Breast epithelium (tissue), 4 donors: ENCODE measurements at places on chromosomes 6 and 20.
A peak's percentile ranks its signal among the peaks of the same experiment; 100 is the strongest.

DNA sequence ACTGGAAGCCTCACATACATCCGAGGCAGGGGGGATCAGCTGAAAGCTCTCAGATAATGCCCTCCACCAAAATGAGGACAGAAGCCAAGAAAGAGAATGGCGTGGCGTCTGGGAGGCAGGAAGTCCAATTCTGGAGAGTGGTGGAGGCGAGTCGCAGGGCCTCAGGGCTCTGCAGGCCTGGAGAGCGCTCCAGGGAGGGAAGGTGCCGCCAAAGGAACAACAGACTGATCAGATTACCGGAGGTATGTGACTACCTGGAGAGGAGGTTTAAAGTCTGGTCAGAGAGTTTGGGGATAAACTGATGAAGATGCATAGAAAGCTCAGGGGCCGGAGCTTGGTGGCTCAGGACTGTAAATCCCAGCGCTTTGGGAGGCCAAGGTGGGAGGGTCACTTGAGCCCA, 11.2 kb upstream of the IP6K3 start:
- DNase-seq = no peak

DNA sequence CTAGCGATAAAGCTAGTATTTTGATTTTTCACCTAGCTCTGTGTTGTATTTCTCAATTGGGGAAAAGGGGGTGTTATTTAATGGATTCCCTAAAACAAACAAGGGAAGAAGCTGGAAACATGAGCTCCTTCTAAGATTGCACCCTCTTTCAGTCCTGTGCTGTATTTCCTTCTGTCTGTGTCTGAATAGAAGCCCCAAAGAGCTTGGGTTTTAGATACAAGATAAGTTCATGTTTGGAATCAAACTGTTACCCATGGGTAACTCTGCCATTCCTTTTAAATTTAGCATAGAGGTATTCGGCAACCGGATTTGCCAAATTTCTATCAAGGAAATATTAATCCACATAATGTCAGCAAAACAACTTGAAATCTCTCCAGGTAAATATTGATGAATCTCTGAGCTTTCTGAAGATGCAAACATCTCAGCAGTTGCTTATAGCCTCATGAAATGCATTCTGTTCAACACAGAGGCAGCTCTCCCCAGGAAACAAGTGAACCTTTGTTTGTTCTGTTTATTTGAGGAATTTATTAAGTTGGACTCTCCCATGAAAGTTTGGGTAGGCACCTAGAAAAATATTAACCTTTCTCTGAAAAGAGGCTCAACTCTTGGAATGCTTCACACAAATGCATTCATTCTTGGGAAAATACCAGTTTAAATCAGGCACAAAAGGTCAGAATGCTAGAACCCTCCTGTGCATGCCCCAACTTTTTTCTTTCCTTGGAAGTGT, 9.9 kb upstream of the SCGN start:
- DNase-seq = no peak

- DNase-seq = no peak
Measured at GRCh38 chr6:166764473-166765233, 137.6 kb upstream of the RPS6KA2 start.

DNA sequence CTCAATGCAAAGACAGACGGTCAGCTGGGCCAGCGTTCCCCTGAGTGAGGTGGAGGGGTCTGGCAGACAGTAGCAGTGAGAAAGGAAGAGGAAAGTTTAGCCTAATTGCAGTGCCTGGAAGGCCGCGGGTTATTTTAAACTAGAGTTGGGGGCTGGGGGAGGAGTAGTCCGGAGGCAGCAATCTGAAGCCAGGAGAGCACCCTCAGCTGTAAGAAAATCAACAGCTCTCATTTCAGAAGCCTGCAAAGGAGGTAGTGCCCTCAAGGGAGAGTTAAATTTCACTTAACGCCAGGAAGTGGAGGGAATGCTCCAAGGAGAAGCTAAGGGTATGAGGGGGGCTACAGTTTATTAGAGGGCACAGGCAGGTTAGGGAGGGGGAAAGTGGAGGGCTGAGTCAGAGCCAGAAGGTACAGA, 26.9 kb downstream of the RING1 start:
- DNase-seq = peak; percentile 2

DNA sequence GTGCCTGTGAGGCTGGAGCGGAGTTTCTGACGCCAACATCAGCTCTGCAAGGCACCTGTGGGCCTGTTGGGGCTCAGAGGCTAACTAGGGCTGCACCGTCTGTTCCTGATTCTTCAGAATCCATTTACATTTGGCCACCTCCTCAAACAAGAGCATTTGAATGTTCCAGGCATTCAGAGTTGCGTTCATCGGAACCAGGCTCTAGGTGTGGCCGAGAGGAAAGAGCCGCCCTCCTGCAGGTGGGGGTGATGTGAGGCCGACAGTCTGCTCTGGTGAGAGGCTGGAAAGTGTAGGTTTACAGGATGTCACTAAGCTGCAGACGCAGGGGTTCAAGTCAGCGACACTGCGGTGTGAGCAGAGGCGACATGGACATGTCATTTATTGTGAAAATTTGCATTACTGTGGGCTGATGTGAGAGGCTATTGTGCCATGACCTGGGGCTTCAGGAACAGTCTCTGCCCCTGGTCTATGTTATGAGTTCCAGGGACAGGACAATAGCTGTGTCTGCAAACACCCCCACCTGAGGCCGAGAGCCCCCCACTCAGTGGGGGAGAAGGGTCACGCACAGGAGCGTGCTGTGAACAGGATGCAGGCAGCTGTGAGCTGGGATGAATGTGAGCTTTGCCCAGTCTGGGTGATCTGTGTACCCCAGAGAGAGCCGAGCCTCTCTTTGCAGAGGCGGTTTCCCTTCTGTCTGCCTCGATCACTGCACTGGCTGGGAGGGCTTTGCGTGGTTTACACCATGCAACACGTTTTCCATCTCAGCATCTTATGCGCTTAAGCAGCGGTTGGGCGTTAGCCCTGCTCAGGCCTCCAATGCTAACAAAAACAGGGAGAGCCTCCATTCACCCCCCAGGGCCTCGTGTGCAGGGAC, 21.1 kb downstream of the SLCO4A1 start:
- no peak for DNase-seq

- no peak for DNase-seq
Measured at GRCh38 chr6:142728910-142729481, 216.0 kb downstream of the HIVEP2 start.

DNA sequence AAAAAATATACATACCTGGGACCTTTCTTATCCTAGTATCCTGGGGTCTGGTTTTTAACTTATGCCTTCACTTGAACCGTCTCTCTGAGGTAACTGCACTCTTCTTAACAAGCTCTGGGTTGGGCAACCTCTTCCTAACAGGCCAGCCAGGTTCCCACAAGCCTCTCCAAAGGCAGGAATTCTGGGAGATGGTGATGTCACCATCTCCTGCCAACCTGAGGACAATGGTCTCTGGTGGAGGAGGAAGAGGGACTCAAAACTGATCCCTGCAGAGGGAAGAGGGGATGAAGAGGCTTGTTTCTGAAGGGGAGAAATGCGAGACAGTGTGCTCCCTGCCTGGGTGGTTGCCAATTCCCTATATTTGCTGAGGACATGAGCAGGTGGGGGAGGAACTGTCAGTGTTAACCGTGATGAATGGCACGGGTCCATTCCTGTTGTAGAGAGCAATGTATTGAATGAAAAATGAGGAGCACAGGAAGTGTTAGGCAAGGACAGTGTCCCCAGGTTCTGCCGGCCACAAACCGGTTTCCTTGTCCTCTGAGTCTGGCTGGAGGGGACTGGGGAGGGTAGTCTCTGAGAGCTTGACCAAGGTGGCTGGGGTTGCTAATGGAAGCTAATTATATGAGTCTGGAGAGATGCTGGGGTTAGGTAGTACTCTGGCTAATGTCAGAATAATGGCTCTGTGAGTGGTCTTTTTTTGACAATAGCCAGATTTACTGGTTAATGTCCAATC, 95.5 kb downstream of the KCNB1 start:
- DNase-seq = no peak

DNA sequence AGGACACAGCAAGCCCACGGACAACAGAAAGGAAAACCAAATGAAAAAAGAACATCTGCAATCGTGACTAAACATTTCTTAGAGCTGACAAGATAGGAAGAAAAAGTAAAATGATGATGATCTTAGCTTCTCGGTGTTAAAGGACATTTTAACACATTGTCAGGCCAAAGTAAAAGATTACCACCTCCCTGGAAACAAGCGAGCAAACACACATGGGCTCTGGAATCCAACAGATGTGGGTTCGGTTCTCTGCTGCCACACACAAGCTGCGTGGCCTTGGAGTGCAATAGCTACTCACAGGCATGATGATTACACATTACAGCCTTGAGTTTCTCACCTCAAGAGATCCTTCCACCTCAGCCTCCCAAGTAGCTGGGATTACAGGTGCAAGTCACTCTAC, 7.5 kb upstream of the AAR2 start:
- no peak for DNase-seq

DNA sequence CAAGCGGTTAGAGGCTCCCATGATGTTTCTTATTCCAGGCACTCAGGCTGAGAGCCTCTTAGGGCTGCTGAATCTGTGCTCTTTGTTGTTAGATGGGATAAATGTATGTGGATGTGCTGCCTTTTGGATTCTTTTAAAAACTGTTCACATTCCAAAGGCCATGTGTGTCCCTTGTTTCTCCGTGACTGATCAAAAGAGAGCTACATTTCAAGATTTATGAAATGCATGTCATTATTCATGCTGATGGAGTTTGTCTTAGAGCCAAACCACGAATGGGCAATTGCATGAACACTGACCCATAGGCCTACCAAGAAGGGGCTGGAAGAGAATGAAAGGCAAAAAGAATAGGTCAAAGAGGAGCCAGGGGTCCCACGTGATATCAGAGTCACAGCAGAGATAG, 104.9 kb upstream of the TSHZ2 start:
- DNase-seq = no peak

DNA sequence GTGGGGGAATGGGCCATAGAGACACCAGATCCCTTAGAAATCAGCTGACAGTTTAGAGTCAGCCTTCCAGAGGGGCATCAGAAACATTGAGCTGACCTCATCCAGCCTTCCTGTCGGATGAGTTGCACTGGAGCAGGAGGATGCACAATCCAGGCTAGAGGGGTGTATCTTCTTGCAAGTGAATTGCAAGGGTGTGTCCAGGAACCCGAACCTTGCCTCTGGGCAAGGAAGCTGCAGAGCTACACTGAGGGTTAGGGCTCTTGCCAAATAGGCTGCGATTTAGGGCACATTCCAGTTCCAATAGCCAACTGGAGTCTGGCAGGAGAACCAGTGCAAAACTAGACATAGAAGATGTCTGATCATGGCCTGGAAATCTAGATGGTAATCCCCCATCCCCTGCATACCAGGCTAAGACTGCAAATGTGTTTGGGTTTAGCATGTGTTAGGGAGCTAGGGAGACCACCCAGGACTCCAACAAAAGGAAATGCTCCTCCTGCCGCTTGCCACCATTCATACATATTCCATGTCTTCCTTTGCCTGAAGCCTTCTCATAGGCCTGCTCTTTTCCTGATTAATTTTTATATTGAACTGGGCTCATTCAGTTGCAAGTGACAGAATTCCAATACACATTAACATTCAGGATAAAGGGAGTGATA, 6.3 kb upstream of the UTRN start:
- no peak for DNase-seq

GRCh38 chr6:8054276-8054675, 9.9 kb downstream of the BLOC1S5 start:
- no peak for DNase-seq

DNA sequence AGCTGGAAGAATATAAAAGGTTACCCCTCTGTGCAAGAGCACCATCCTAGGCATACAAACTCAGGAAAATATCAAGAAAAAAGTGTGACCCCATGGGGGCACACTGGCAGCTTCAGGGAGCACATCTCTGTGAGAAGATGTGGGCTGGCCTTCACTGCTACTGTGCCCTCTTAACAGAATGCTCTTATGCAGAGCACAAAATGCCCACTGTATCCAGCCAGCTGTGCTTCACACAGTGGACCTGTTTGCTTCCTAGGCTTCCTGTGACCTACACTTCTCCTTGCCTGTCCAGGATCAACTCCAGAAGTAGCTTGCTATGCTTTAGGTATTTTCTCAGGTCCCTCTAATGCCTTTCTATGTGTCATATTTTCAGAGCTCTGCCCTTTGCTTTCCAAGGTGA, 380.2 kb upstream of the MMS22L start:
- DNase-seq = no peak

GRCh38 chr6:71396410-71396801, 107.8 kb downstream of the OGFRL1 start:
- no peak for DNase-seq

DNA sequence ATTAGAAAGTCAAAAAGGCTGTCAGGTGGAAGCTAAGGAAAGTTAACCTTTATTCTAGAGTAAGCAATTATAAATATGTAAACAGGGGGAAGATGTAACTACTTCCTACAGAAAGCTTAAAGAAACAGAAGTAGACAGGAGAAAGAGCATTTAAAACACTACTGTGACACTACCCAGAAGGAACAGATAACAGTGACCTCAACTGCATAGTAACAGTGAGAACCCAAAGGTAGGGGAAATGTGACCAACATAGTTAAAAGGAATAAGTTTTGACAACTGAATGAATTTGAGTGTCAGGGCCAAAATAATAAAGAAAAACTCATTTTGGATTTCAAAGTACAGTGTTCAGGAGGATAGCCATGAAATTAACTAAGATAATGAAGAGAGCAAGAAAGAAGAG, 43.5 kb downstream of the IBTK start:
- DNase-seq = no peak

- peak; percentile 68 for DNase-seq
Measured at GRCh38 chr20:50019466-50020256, 36.9 kb downstream of the SNAI1 start.
